ENCODE measurements at places on chromosomes 2 and 18. TPM values are rescaled to one million over a fixed set of nuclear protein-coding genes. Genes with fewer than 3 reads are reported as not detected.

DNA sequence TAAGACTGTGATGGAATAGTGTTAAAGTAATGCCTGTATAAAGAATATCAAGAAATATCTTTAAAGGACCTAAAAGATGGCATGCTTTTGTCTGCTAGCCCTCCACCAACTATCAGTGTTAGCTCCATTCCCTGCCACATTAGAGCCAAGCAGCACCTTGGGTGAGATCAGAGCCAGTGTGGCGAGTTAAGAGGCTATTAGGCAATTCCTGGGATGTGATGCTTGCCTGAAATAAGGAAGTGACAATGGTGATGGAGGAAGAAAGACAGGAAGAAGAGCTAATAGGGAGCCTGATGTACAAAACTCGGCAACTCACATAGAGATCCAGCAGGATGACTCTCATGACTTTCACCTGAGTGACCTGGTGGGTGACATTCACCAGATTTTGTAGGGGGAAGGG is 143.5 kb downstream of the ZEB2 start:
- H3K27me3 ChIP-seq, result no peaks in the 10 kb centered on the region
- H3K4me1 ChIP-seq, result peaks cover 5% of the 10 kb centered on the region
- no peak overlapping the region for H3K4me3 ChIP-seq
- no peaks in the 10 kb centered on the region for H3K36me3 ChIP-seq
- H3K27ac ChIP-seq, result no peak overlapping the region
- no peak for DNase-seq

C2orf80 gene
- polyA plus RNA-seq, result not detected

- no peak for DNase-seq
- H3K36me3 ChIP-seq, result no peaks in the 10 kb centered on the region
- no peak overlapping the region for H3K4me3 ChIP-seq
- no peak overlapping the region for H3K27ac ChIP-seq
Observed at GRCh38 chr18:25123438-25124232, 228.3 kb downstream of the ZNF521 start.

- no peak for DNase-seq
- H3K4me3 ChIP-seq, result no peak overlapping the region
Observed at GRCh38 chr2:81276595-81276994, 972.0 kb upstream of the LRRTM1 start.

VIT gene
- polyA plus RNA-seq, result not detected

TUBA3E gene
- not detected for polyA plus RNA-seq

DNA sequence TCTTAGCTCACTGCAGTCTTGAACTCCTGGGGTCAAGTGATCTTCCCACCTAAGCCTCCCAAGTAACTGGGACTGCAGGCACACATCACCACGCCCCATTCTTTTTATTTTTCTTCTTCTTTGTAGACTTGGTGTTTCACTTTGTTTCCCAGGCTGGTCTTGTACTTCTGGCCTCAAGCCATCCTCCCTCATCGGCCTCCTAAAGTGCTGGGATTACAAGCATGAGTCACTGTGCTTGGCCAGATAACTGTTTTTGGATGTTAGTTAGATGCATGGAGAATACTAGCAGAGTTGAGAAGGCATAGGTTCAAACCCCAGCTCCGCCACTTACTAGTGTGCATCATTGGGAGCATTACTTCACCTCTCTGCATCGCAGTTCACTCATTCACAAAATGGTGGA is 88.3 kb downstream of the TXNL1 start:
- H3K4me3 ChIP-seq, result no peak overlapping the region
- no peak overlapping the region for H3K27ac ChIP-seq
- DNase-seq, result no peak

CD302 gene
- 1.1 TPM for polyA plus RNA-seq

LYG1 gene
- 0.33 TPM for polyA plus RNA-seq

Measured in GM12878 (cell line).